Non-pigmented ciliary epithelial cell (primary cell): ENCODE measurements at places on chromosomes 3 and 15.

DNA sequence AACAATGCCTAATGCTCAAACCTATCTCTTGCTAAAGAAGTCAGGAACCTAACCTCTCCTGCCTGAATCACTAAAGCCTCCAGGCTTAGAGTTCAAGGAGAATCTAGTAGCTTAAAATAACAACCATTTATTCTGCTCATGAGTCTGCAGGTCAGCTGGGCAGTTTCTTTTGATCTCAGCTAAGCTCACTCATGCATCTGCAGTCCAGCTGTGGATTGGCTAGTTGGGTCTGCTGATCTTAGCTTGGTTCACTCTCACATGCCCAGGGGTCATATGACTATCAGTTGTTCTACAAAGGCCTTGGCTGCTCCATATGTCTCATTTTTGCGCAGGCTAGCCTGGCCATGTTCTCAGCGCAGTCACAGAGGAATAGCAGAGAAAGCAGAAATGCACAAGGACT is 109.2 kb upstream of the STT3B start:
- peak; percentile 35 for DNase-seq

GRCh38 chr15:55514414-55514850 is 6.4 kb upstream of the DNAAF4 start:
- DNase-seq: no peak

GRCh38 chr15:42082823-42083604 is 11.3 kb downstream of the PLA2G4D start:
- DNase-seq: no peak

DNA sequence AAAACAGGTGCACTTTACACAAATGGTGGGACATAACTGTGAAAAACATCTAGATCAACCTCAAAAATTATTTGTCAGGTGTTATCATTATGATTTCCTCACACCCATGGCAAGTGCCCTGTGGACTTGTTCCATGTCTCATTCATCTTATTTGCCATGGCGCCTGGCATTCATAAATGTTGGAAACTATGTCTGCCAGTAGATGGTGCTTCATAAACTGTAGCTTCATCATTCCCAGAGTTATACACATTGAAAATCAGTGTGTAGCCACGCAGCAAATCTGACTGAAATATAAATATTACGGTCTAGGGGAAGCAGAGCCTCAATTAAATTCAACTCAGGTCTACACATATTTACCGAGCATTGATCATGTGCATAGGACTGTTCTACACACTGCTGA is 90.7 kb downstream of the IMPG2 start:
- no peak for DNase-seq

DNA sequence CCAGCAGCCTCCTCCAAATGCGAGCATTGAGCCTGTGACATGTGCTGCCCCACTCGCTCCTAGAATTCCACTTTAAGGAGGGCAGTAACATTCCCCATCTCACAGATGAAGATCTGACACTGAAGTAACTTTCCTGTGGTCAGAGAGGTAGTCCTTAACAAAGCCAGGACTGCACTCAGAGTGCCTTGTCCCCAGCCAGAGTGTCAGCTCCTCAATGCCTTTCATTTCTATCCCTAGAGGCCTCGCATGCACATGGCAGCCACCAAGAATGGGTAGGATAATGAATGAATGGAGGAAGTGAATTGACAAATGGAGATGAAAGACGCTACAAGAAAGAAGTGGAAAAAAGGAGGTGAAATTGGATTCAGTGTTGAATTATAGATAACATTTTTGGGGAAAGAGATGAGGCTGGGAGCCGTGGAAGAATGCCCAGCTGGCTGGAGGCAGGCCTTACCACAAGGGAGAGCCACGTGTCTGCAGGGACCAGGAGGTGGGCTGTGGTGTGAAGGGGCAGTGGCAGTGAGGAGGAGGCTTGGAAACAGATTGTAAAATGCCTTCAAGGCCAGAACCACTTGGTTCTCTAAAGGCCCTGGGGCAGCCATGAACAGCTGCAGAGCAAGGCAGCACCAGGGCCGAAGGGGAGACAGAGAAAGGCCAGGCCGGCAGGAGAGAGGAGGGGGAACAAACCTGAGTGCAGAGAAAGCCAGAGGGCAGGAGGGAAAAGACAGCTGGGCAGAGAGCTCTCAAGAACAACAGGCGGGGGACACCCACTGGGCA is 10.4 kb downstream of the CFAP92 start:
- DNase-seq: no peak

- DNase-seq: no peak
Measured at GRCh38 chr3:191473661-191474198, 12.8 kb downstream of the PYDC2 start.

GRCh38 chr3:134366221-134366927 is 7.9 kb downstream of the AMOTL2 start:
- no peak for DNase-seq

DNA sequence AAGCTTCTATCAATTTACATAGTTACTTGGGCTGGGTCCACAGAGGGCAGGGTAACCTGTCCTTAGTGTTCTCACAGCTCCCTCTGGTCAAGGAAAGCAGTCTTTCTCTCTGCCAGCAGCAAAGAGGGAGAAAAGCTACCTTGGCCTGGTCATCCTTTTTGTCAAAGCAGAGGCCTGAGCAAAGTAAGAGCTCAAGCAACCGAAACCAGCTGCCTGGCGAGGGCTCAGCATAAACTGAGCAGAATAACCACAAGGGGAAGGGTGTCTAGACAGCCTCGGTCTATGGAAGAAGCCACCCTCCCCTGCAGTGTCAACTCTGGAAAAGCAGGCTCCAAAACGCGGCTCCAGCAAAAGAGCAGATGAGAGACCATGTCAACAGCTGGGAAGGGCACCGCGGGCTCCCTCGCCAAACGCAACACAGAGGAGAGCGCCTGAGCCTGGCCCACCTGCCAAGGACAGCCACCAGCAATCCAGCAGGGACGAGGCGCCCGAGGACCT is 17.4 kb downstream of the LRIG1 start:
- DNase-seq: no peak

GRCh38 chr3:159974-160373 is 36.6 kb upstream of the CHL1 start:
- no peak for DNase-seq

DNA sequence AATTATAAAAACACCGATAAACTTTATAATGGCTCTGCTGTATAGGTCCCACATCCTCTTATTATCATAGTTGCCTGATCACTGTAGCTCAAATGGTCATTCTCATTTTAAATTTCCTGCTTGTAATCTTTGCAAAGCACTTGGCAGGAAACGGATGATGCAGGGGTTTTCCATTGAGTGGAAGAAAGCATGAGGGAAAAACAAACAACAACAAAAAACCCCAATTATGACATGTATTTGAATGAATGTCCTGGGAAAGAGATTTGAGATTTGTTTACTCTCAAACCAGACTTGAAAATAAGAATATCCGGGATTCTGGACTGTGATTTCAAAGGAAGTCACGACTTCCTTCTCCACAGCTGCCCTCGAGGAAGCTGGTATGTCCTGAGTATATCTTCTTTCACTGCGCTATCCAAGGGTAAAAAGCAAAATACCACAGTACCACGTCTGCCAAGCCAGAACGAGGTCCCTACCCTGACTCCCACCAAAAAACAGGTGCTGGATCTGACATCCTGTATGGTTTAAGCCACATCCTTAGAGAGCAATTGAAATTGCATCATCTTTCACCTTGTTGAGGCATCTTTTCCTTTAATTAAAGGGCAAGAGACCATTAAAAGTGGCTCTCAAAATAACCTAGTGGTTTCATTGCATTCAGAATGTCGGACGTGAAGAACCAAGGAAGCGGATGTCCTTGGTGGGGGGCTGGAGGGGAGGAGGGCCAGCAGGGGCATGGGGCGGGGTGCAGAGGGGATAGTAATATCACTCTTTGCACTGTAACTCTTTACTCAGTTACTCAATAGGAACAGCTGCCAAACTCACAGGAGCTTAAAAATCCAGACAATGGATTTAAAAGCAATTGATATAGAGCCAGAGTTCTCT is 13.5 kb upstream of the TIPIN start:
- DNase-seq: no peak

- DNase-seq: no peak
Measured at GRCh38 chr3:34669490-34669889, 871.1 kb downstream of the PDCD6IP start.

DNA sequence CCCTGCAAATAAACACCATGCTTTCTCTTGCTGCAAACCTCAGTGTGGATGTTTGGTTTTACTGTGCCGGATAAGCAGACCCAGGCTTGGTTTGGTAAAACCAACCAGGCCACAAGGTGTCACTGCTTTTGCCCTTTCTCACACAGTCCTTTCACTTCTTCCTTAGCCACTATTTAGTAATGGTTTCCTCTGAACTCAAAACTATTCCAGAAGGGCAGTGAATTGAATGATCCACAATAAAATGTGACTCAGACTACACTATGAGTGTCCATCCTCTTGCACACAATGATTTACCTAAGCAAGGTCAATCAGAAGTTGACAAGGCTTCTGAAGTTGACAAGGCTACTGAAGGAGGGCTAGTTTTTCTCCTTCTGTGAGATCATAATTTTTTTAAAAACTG is 552.4 kb upstream of the CCDC54 start:
- no peak for DNase-seq

GRCh38 chr15:100252779-100253417 is 88.9 kb downstream of the ADAMTS17 start:
- DNase-seq: no peak

DNA sequence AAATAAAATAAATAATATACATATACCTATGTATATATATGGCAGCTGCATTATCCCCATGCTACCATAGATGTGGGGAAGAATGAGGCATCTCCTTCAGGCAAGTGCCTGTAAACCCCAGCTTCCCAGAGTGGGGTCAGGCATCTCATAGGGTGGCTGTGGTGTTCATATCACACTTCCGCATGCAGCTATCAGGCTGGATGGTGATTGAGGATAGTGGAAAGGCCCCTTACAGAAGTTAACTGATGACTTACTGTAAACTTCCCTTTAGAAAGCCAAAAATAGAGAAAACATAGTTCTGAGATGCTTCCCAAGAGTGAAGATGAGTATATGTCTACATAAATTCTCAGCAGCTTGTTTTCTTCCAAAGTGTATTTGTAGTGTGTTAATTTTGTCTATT is 3.5 kb upstream of the PP2D1 start:
- DNase-seq: no peak

DNA sequence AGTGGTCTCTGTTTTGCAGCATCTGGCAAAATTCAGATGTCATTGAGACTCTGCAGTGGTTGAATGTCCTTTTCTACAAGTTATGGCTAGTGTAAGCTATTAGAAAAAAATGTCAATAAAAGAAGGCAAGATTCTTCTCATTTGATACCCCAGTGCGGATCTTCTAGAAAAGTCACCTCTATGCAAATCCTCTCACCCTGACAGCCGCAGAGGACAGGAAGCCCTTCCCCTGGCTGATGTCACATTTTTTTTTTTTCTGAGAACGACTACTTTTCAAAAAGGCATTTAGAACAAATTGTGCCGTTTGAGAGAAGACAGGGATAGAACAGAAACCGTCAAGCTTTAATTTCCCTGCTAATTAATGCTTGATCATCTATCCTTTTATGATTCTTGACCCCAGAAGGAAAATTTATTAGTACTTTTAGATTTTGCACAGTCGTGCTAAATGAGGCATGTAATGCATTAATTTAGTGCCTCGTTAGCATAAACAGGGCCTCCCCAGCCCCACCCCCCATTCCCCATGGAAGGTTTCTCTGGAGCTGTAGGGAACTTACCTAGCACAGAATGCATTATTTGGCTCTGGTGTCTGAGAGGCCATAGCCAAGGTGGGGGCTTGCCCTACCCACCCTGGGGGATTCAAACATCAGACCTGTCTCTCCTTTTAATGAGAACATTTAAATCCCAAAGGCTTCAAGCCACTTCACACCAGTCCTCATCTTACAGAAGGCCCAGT is 183.8 kb downstream of the OPA1 start:
- no peak for DNase-seq

DNA sequence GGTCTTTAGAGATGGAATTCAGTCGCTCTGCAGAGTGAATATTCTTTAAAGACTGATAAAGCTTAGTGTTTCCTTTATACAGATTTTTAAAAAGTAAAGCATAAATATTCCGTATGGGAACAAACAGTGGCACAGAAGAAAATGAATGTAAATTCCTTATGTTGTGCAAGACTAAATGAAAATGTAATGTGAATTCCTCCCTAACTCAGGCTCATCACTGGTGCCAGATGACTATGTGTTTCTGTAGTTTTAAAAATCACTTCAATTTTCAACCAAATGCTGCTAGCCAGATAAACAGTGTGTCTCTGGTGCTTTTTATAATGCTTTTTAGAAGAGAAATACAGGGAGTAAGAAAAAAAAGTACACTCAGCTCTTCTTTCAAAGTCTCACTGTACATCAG is 154.8 kb upstream of the SNTN start:
- DNase-seq: no peak

- no peak for DNase-seq
Measured at GRCh38 chr3:108106449-108106848, 15.6 kb upstream of the CD47 start.
